ENCODE measurements at places on chromosomes 12 and 14. TPM values are rescaled to one million over a fixed set of nuclear protein-coding genes. Genes with fewer than 3 reads are reported as not detected.

Gene TEAD4
- total RNA-seq, result 13.7 TPM

Gene PAWR
- total RNA-seq, result 4.1 TPM

DNA sequence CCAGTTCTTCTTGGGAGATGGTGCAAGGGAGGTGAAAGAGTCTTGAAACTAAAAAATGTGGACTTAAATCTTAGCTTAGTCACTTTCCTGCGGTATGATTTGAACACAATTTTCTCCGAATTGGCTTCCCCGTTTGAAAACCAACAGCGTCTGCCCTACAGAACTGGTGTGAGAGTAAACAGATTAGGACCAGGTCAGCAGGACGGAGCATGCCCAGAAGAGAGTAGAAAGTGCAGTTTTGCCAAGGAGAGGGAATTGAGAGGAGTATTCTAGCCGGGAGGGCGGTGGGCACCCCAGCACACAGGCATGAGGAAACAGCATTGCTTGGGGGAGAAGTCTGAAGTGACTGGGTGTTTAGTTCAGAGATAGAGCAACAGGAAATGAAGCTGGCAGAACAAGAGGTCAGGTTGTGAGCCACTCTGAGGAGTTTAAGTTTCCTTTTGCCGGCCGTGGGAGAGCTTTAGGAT lies 927.1 kb downstream of the VRK1 start:
- H3K36me3 ChIP-seq, result no peaks in the 10 kb centered on the region
- peak overlapping the region; percentile 72 for H3K4me3 ChIP-seq
- H3K4me1 ChIP-seq, result peaks cover 58% of the 10 kb centered on the region
- no peaks in the 10 kb centered on the region for H3K27me3 ChIP-seq
- DNase-seq, result peak; percentile 31

DNA sequence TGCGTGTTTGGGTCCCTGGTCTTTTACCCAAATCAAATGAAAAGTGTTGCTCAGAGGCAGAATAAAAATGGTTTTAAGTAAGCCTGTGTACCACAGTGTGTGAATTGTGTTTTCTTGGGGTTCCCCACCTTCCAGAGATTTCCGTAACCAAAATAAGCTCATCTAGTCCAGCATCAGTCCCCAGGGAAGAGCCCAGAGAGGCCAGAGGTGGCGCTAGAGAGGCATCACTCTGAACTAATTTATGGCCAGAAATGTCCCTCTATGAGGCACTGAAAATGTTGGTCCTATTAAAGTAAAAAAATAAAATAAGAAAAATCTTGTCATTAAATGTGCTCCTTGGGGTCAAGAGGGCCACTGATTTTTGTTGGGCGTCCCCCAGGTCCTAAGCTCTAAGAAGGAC lies 24.9 kb upstream of the PRKAB1 start:
- DNase-seq, result no peak
- H3K4me1 ChIP-seq, result peaks cover 2% of the 10 kb centered on the region
- peaks cover 13% of the 10 kb centered on the region for H3K27me3 ChIP-seq
- H3K27ac ChIP-seq, result no peak overlapping the region

GRCh38 chr14:83689265-83689664 lies 1840.7 kb upstream of the FLRT2 start:
- H3K27me3 ChIP-seq, result no peaks in the 10 kb centered on the region
- no peak overlapping the region for H3K27ac ChIP-seq
- H3K4me1 ChIP-seq, result no peaks in the 10 kb centered on the region
- H3K36me3 ChIP-seq, result no peaks in the 10 kb centered on the region
- no peak overlapping the region for H3K4me3 ChIP-seq

Measured in activated T-helper 2 cell treated with anti-CD3 and anti-CD28 coated beads, Interferon-gamma antibody, Interleukin-2, Interleukin-4, amounts not matched to agents 10 μg/mL and 5 μg/mL and 100 μg/mL, durations not matched to agents 14 hours and 24 hours and 36 hours (primary cell).